NCI-H1694 (cell line): ENCODE measurements at places on chromosomes 6 and 20.

GRCh38 chr6:127932708-127933107, 31.9 kb upstream of the THEMIS start:
- no peak for DNase-seq

- no peak for DNase-seq
Observed at GRCh38 chr6:92541448-92542060, 877.8 kb downstream of the EPHA7 start.

DNA sequence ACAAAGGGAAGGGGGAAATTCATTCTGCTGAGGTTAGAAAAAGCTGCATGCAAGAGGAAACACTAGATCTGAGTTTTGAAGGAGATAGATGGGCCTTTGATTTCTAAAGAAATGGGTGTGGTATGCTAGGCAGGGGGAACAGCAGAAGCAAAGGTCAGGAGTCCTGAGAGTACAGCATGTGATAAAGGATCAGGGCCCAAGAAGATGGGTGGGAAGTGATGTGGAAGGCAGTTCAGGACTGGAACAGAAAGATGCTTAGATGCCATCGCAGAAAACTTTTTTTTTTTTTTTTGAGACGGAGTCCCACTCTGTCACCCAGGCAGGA, 126.2 kb downstream of the ALDH8A1 start:
- no peak for DNase-seq

DNA sequence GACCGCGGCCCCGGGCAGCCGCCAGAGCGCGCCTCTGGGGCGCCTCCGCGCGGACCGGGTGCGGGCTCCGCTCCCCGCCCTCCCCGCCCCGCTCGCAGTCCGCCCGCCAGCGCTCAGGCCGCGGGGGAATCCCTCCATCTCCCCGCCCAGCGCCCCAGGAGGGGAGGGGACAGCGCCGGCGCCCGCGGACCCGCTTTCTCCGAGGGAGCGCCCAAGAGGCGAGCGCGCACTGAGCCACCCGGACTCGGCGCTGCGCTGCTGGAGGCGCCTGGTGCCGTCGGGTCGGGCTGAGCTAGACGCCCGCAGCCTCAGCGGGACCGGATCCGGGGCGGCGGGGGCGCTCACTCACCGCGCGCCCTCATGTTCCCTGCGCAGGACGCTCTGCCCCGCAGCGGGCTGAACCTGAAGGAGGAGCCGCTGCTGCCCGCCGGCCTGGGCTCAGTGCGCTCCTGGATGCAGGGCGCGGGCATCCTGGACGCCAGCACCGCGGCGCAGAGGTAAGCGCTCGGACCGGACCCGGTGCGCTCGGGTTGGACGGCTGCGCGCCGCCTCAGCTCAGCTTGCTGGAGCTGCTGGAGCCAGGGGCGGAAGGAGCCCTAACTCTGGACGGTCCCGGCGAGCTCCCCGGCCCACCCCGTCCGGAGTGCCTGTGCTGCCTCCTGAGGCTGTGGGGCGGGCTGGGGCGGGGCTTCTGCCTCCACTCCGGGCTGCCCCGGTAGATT, 867 bp downstream of the EBF4 start:
- DNase-seq, result peak; percentile 6

DNA sequence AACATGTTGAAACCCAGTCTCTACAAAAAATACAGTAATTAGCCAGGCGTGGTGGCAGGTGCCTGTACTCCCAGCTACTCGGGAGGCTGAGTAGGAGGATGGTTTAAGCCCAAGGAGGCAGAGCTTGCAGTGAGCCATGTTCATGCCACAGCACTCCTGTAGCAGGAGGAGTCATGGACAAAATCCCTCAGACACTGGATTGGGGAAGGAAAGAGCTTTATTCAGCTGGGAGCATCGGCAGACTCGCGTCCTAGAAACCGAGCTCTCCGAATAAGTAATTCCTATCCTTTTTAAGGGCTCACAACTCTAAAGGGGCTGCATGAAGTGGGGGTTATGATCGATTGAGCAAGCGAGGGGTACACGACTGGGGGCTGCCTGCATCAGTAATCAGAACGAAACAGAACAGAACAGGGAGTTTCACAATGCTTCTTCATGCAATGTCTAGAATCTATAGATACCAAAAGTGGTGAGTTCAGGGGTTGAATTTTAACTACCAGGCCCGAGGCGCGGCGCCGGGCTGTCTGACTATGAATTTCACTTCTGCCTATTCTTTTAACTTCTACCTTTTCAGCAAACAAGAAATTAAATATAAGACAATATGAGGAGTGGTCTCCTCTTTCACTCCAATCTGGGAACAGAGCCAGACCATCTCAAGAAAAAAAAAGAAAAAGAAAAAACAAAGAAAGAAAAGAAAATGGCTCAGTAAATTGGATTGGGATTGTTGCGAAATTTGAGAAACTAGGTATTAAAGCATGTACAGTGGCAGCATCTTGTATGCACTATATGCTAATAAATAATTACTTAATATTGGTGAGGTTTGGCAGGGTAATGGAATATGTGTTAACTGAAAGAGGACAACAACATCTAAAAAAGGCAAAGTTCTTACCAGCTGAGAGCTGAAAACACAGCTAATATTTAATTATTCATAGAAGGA, 23.6 kb downstream of the HMGN4 start:
- DNase-seq, result no peak

DNA sequence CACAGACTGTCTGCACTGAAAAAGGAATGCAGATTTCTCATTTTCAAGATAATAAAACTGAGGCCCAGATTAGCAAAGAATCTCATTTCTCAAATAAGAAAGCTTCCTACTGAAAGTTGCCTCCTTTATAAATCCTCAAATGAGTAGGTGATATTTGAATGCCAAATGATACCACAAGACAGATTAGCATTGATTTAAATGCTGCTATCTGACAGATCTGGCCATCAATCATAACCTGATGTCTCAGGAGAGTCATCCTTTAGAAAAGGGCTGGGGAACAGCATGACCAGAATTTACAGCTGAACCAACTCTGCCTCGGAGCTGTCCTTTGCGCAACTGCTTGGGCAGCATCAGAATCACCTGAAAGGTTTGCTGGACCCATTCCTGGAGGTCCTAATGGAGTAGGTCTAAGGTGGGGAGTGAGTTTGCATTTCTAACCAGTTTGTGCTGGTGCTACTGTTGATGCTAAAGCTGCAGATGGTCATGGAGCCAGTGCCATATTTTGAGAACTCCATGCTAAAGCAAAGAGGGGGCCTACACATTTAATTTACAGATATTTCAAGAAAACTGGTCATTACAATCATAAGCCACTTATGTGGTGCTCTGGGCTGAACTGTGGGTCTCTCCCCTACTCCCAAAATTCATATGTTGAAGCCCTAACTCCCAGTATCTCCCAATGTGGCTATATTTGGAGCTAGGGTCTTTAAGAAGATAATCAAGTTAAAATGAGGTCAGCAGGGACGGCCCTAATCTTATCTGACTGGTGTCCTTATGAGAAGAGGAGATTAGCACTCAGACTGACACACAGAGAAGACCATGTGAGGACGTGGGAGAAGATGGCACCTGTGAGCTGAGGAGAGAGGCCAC, 295.5 kb upstream of the JARID2 start:
- DNase-seq, result no peak

DNA sequence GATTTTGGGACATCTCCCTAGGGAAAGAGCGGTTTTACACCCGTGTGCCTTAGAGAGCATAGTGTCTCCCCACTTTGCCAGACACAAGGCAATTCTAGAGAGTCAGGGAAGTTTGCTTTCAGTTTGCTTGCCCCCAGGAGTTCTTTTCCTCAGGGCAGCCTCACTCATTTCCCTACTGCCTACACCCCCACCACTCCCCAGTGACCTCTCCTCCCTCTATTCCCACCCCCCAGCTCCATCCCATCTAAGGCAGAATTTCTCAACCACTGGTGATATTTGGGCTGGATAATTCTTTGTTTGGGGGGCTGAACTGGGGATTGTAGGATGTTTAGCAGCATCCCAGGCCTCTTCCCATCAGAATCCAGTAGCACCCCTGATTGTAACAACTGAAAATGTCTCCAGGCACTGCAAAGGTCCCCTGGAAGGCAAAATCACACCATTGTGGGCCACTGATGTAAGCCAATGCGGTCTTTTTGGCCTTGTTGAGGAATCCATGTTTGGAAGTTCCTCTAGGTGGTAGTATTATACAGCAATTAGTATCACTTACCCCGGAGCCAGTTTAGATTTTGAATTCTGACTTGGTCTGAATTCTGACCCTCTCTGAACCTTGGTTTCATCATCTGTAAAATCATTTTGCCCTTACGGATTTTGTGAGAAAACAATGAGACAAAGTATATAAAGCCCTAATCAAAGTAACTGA, 1.3 kb downstream of the EPPIN start:
- peak; percentile 1 for DNase-seq

- no peak for DNase-seq
Observed at GRCh38 chr6:64256483-64256882, 620.9 kb downstream of the PHF3 start.

- DNase-seq, result no peak
Observed at GRCh38 chr6:80439721-80440470, 333.4 kb downstream of the BCKDHB start.

DNA sequence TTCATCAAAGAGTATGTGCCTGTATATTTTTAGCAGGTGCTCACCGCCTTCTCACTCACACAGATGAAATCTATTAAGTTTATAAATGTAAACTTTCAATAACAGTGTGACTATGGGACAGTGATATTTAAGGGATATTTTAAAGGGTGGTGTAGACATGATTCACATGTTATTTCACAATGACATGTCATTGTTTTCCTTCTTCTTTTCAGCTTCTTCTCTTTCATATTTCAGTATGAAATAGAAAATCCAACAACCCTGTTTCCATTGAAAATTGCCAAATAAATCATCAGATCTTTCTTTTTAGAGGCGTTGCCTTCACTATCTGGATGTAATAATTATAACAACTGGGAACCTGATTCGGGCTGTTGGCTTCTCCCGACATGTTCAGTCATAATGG, 54.8 kb downstream of the PFDN4 start:
- no peak for DNase-seq

DNA sequence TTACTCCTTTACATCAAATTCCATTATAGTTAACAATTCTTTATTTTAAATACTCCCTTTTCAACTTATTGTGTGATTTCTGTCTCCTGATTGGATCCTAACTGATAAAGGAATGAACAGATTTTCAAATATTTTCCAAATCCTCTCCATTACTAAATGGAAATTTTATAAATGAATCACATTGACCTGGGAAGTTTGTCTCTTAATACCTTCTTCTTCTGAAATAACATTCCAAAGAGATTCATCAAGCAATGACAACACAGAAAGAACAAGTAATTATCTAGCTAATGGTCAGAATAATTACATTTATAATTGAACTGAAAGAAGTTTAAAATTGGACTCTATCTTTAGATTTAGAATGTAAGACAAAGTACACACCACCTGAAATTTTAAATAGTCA, 515.4 kb upstream of the PTCHD4 start:
- no peak for DNase-seq

DNA sequence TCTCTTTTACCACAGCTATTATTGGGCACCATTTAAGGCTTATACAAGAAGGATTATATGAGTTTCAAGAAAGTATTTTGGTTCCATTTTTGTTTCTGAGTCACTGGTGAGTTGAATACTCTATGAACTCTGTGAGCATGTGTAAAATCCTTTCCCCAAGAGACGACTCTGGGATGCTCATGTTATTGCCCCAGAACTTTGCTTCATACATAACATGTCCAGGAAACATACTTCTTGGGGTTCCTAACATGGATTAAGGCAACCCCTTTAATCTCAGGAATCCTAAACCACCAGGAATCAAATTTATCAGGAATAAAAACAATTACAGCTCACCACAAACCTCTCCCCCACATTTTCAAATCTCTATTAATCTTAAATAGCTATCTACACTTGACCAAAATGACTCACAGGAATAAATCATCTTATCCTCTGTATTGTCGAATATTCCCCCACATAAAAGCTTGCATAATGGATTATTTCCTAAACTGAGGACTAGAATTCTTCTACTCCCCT, 117.5 kb upstream of the COL21A1 start:
- no peak for DNase-seq

DNA sequence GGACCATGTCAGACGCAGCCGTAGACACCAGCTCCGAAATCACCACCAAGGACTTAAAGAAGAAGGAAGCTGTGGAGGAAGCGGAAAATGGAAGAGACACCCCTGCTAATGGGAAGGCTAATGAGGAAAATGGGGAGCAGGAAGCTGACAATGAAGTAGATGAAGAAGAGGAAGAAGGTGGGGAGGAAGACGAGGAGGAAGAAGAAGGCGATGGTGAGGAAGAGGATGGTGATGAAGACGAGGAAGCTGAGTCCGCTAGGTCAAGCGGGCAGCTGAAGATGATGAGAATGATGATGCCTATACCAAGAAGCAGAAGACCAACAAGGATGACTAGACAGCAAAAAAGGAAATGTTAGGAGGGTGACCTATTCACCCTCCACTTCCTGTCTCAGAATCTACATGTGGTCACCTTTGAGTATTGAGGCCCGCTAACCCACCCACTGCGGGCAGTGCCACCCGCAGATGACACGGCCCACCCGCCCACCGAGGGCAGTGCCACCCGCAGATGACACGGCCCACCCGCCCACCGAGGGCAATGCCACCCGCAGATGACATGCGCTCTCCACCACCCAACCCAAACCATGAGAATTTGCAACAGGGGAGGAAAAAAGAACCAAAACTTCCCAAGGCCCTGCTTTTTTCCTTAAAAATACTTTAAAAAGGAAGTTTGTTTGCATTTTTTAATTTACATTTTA, 43.3 kb downstream of the MGME1 start:
- DNase-seq, result no peak

- DNase-seq, result no peak
Observed at GRCh38 chr6:108550256-108550655, 10.5 kb upstream of the FOXO3 start.

DNA sequence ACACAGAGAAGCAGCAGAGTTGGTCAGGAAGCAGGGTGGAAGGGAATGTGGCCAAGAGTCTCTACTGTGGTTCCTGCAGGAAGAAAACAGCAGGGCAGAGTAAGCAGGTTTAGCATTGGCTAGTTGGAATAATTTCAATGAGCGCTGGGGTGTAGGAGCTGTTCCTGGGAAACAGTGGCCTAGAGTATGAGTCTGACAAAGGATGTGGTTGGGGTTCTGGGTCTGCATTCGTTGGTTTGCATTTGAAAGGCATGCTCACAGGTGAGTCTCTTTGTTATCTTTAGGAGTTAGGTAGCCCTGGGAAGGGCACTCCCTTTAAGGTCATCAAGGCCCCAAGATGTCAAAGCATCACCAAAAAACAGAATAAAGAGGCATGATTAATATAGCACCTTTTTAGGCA, 911.6 kb upstream of the SLC35B3 start:
- DNase-seq, result no peak

DNA sequence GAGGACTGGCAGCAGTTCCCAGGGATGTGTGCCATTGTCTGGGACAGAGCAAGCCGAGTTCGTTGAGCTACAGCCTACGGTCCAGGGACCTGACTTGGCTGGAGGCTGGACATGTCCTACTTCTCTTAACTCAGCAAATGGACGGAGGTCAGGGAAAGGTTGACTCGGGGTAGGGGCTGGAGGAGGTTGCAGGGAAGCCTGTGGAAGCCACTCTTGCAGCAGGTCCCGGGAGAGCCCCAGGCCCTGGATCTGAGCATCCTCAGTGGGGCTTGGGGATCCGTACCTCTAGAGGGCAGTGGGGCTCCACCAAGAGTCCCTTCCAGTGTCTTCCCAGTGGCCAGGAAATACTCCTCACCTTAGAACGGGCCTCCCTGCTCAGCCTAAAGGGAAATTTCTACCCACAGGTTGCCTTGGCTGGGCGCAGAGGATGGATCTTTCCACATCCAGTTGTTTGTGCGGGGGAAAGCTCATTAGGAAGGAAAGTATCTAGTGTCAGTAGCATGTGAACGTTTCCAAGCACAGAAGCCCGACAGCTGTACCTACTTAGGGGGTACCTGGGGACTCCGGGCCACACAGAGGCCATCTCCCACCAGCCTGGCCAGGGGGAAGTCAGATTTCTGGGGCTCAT, 170.2 kb downstream of the NFATC2 start:
- peak; percentile 2 for DNase-seq

GRCh38 chr6:51099201-51099600, 280.5 kb downstream of the TFAP2B start:
- DNase-seq, result no peak
